ENCODE measurements at places on chromosomes 1 and 21. TPM values are rescaled to one million over a fixed set of nuclear protein-coding genes. Genes with fewer than 3 reads are reported as not detected.

DNA sequence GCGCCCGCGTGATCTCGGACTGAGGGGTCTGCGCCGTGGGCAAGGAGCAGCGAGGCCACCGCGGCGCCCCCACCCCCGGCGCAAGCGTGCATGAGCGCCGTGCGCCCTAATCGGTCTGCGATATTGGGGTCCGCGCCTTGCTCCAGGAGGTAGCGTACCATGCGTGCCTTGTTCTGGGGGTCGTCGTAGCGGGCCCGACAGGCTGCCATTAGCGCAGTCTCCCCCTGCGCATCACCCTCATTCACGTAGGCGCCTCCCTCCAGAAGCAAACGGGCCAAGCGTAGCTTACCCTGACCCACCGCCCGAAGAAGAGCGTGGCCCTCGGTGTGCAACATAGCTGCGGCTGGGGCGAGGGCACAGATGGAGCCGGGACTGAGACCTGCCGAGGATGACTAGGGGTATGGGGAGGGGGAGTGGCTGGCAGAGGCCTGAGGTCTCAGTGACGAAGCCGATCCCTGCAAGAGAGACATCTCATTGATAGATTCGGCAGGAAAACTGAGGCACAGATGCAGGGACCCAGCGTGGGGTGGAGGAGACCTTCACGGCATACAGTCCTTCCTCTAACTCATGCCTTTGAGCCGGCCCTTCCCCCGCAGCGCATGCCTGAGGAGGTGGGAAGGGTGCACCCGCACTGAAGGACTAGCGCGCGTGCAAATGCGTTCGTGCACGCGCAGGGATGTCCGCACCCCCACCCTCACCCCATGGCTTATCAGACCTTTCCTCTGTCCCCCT lies 2.8 kb downstream of the ANKRD34A start:
- peak; percentile 86 for DNase-seq

GRCh38 chr1:61797045-61797755 lies 54.9 kb downstream of the PATJ start:
- DNase-seq: no peak

DNA sequence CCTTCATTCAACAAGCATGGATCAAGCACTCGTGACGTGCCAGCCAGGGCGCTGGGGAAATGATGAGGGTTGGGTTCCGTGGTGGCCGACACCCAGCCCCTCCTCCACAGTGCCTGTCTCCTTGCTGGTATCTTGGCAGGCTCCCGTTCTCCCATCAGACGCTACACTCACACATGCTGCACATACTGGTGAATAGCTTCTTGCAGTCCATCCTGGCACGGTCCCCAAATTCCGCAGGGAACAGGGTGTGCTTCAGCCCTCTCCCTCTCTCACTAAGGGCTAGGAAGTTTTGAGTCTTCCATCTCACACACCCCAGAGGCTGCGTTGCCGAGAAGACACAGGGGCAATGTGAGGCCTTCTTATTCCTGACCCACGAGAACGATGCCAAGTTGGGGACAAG lies 10.1 kb upstream of the MEF2D start:
- DNase-seq: no peak

- no peak for DNase-seq
Measured at GRCh38 chr1:204680461-204680860, 5.1 kb downstream of the LRRN2 start.

GRCh38 chr21:38140207-38140903 lies 116.4 kb upstream of the KCNJ15 start:
- no peak for DNase-seq

Gene ASAP3
- total RNA-seq: 37.6 TPM

- no peak for DNase-seq
Measured at GRCh38 chr1:151897991-151898431, 11.3 kb downstream of the THEM4 start.

DNA sequence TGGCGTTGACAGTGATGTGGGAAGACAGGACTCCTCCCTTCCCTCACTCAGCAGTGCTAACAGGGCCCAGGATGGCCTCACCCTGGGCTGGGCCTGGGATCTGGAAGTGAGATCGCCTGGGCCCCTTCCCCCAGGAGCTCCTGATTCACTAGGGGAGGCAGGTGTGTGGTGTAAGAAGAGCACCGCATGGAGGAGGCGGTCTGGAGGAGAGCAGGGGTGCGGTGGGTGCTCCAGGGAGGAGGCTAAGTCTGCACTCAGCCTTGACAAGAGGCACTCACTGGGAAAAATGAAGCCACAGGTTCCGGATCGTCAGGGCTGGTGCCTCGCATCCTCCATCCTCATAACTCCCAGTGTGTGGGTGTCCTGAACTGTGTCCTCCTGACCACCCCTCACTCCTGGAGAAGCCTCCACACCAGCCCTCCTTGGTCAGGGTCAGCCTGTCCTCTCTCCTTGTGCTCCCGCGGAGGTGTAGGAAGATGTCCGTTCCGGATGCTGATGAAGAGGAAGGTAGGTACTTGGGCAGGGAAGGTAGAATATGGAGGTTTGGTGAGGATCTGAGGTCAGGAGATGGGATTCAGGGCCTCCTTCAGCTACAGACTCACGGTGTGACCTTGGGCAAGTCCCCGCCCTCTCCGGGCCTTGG lies 142.1 kb upstream of the WNT4 start:
- peak; percentile 64 for DNase-seq

DNA sequence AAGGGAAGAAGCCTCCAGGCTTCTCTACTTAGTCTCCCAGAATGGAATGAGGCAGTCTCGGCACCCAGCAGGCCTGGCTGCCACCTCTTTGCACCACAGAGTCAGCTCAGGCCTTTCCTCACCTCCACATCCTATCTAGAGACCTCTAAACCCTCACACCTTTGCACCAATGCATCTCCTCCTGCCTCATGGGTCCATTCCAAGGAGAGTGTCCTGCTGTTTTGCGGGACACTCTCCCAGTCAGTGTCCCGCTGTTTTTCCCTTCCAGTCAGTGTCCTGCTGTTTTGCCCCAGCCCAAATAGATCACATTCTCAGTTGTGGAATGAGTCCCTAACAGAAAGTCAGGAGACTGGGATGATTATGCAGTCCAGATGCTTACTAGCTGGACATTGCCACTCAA lies 185.6 kb upstream of the CAMK1G start:
- no peak for DNase-seq

GRCh38 chr1:63142001-63142400 lies 180.4 kb upstream of the FOXD3 start:
- no peak for DNase-seq

DNA sequence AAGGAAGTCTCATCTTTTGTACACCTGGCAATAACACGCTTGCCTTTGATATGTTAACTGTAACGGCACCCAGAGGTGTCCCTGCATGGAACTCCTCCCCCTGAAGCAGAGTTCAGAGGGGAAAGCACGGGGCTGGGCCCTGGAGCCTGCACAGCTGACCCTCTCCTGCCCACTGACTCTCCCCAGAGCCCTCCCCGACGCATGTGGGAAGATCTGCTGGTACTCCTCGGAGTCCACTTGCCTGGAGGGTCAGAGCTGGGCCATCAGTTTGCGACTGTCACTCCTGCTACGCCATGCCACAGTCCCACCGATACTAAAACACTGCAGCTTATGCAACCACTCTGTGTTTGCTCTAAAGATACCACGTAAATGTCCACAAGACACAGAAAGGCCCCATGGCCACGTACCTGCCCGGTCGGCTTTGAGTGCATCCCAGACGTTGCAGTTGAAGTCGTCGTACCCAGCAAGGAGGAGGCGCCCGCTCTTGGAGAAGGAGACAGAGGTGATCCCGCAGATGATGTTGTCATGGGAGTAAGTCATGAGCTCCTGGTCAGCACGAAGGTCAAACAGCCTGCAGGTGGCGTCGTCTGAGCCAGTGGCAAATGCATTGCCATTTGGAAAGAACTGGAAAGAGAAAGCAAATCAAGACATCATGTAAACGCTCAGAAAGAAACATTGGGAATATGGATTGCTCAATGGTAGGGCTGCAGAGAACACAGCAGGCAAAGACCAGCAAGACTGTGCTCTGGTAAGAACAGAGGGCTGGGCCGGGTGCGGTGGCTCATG lies 10.6 kb upstream of the NADK start:
- DNase-seq: no peak

GRCh38 chr1:119974013-119974412 lies 77.7 kb upstream of the ADAM30 start:
- DNase-seq: no peak

DNA sequence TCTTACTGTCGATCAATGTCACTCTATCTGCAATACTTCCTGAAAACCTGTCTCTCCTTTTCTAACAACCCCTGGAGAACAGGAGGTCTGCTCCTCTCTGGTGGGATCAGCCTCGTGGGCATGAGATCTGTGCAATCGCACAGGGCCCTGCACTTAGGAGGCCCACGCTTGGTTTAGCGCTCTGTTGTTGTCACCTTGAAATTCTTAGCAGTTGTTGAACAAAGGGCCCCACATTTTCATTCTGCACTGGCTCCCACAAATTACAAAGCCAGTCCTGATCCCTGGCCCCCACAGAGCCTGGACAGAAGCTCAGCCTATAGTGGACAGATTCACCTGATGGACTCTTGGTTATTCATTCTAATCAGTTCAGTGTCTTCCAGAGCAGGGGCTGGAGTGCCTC lies 18.6 kb downstream of the SPOCD1 start:
- DNase-seq: peak; percentile 59

GRCh38 chr1:184187097-184187496 lies 135.6 kb downstream of the TSEN15 start:
- no peak for DNase-seq

DNA sequence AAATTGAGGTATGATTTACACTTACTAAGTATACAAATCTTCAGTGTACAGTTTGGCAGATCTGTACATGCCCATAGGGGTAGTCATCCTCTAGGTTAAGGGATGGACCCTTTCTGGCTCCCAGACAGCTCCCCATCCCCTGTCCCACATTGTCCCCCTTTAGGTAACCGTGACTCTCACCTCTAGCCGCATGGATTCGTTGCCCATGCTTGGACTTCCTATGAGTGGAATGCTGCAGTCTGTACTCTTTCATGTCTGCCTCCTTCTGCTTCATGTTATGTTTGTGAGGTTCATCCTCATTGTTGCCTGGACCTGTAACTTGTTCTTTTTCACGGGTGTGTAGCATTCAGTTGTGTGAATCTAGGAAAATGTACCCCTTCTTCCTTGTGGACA lies 20.3 kb downstream of the SLC37A1 start:
- DNase-seq: no peak

Gene NUAK2
- total RNA-seq: 1.6 TPM

- no peak for DNase-seq
Measured at GRCh38 chr1:173823781-173824314, 625 bp upstream of the DARS2 start.

- DNase-seq: no peak
Measured at GRCh38 chr1:18642278-18643095, 11.8 kb downstream of the PAX7 start.

GRCh38 chr21:44526096-44526997 lies 13.6 kb downstream of the KRTAP10-1 start:
- peak; percentile 59 for DNase-seq

DNA sequence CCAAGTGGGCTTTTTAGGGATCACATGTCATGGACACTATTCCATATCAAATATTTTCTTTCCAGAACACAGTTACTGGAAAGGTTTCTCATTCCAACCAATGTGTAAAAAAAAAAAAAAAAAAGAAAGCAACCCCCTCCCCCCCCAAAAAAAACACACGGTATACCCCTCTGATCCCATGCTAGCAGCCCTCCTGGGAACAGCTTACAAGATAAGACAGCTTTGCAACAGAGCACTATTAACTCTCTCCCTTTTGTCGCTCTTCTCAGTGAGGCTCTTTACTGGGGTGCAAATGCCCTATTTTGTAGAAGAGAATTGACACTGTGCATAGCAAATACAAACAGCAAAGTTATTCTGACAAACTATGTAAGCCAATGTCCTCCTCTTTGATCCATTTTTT lies 161.2 kb downstream of the NTMT2 start:
- no peak for DNase-seq

DNA sequence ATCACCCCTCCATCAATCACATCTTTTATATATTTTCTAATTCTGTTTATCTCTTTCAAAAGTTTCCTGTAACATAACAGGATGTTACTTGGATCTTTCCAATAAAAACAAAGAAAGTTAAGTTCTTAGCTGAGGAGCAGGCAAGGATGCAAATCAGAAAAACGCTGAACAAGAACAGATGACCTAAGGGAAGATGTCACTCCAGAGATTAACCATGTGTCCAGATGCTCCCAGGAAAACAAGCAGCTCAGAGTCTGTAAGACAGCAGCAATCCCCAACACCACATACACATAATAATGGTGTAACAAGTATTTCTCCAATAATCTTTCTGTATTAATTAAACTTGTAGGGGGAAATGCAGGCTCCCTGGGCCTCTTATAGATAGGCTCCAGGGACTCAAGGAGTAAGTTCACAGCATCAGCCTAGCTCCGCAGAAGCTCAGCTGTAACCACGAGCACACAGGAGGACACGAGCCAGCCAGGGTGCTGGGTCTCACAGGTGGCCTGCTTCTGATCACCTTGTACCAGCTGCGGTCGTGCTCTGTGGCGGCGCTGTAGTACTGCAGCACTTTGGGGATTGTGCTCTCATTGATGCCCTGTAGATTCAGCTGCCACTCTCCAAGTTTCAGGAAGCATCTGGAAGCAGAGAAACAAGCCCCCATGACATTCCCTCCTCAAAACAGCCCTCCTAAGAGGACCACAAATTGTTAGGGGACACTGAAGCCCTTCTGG lies 33.1 kb upstream of the EXOSC10 start:
- no peak for DNase-seq

All from mesenteric fat pad (tissue), 1 donor.